Motor neuron (in vitro differentiated cells): ENCODE measurements at places on chromosomes 1 and 21.
A peak's percentile ranks its signal among the peaks of the same experiment; 100 is the strongest.

DNA sequence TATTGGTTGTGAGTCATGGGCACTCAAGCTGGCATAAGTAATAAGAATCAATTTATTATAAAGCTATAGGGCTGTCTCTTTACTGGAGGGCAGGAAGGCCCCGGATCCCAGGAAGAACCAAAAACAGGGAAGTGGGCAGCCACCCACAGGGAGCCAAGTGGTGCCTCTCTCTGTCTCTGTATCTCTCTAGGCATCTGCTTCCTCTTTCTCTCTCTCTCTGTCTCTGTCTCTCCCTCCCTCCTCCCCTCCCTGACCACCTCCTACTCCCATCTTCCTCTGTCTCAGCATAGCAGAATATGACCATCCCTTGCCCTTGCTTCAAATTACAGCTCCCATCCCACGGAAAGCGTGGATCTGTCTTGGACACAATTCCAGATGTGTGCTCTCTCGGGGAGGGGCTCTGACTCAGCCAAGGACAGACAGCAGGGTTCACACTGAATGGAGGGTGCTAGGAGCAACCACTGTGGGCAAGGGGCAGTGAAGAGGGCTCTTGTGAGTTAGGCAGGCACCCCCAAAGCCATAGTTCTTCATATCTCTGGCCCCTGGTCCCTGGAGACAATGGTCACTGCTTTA is 80.4 kb upstream of the LPGAT1 start:
- no peak for ATAC-seq

GRCh38 chr1:89578151-89578550 is 53.5 kb downstream of the LRRC8B start:
- ATAC-seq = peak; percentile 94

- ATAC-seq = no peak
These were observed 29.6 kb upstream of the KAZN start for GRCh38 chr1:14568716-14569355.

DNA sequence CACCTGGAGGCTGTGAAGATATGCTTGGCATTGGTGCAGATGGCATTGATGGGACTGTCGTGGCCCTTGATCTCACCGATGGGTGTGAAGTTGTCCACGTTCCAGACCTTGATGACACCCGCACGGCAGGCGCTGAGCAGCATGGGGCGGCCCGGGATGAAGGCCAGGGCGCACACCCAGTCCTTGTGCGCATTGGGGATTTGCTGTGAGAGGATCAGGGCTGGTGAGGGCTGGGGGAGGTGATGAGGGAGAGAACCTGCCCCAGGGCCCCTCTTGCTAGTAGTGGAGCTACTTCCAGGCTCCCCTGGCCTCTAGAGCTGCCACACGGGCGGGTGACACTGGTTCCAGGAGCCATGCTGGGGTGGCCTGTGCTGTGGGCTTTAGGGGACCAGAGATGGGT is 48.8 kb downstream of the KIF21B start:
- no peak for ATAC-seq

DNA sequence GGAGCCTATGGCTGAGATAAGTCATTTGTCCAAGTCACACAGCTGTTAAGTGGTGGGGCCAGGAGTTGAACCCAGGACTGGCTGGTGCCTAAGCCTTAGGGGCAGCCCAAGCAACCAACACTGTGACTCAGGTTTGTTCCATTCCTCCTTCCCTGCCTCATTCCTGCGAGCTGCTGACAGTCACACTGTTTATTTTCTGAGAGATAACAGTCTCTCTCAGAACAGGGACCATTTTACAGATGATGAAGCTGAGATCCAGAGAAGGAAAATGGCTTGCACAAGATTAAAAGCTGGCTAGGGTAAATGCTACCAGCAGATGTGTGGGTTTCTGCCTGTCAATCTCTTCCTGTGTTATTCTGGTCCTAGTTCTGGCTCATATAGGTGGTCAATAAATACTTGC is 24.3 kb upstream of the TCEA3 start:
- no peak for ATAC-seq

DNA sequence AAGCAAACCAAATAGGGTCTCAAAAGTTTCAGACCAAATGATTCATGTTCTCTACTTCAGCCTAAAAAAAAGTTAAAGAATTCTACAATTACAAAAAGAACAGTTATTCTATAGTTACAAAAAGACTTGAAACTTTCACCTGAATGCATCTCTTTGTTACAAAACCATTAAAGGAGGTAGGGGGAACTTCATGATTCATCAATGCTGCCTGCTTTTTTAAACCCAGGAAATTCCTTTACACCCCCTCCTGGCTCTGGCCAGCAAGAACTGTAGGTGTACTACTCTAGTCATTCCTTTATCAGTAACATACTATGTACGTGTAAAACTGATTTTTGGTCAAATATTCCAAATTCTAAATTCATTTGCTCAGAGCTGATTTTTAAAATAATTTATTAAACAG is 5.0 kb downstream of the FAF1 start:
- ATAC-seq = no peak

GRCh38 chr1:190172651-190173430 is 304.8 kb downstream of the BRINP3 start:
- ATAC-seq = no peak

DNA sequence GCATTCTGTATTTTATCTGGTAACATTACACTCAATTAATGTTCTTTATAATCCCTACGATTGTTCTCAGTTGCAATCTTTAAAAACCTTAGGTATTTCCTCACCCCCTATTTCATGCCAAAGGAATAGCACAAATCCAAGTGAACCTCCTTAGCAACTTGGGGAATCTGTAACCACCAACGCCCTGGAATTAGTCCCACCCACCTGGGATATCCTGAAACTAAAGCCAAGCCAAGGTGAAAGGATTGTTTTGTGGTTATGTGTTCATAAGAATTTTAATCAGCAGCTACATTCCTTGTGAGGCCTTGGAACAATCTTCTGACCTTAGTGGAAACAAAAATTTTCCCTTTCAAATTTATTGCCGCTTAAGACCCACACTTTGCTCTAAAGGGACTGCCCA is 908.7 kb downstream of the TTLL7 start:
- ATAC-seq = no peak

- no peak for ATAC-seq
These were observed 42.5 kb upstream of the SLC19A1 start for GRCh38 chr21:45584786-45585185.

- ATAC-seq = no peak
These were observed 316.1 kb downstream of the AJAP1 start for GRCh38 chr1:4970532-4970931.

DNA sequence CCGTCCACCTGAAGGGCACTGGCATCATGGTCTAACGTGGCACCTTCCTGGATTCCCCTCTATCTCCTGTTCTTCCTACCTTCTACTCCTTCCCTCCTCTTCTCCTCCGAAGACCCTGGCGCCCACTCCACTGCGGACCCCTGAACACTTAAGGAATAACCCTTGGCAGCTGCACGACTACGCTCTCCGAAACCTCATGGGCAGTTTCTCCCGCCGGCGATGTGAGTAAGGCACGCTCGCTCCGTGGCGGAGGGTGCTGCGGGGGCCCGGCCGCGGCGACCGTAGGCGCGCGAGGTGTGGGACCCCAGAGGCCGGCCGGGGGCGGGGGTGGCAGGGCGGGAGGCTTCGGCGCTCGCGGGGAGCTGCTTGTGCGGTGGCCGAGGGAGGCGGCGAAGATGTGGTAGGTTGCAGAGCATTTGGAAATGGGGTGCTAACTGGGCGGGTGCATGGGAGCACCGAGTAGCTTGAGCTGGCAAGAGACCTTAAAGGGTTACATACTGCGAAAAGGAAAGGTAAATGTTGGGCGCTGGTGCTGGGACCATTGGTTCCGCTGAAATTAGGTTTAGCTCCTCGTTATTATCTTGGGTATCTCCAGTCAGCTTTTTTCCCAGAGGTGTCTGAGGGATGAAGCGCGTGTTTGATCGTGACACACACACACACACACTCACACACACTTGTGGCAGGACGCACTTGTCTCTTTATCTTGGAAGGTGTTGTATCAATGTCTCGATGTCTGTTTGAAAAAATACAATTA is 876 bp downstream of the LRRC7 start:
- ATAC-seq = peak; percentile 31

DNA sequence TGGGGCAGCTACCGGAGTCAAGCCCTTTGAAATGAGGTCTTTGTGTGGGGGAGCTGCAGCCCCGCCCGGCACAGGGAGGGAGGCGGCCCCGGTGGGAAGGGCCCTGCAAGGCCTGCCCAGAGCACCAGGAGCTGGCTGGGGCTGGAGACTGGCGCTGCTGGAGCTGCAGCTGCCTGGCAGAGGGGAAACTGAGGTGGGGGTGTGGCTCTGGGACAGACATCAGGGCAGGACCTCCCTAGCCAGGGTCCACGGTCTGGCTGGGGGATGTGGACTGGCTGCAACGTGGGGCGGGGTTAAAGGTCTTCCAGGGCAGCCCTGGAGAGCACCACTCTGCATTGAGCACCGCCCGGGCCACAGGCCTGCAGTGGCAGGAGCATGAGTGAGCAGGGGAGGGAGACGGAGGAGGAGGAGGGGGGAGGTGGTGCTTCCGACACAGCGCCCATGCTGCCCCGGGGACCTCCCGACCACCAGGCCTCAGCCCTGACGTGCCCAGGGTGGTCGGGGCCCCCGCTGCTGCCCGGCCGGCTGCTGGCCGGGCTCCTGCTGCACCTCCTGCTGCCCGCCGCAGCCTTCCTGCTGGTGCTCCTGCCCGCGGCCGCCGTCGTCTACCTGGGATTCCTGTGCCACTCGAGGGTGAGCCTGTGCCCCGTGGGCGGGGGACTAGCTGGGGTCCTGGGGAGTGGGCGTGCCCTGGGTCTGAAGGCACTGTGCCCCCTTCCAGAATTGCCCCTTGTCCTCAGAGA is 4.8 kb upstream of the ANKRD65 start:
- ATAC-seq = peak; percentile 5

- no peak for ATAC-seq
These were observed 145.9 kb downstream of the RYR2 start for GRCh38 chr1:237187842-237188241.

DNA sequence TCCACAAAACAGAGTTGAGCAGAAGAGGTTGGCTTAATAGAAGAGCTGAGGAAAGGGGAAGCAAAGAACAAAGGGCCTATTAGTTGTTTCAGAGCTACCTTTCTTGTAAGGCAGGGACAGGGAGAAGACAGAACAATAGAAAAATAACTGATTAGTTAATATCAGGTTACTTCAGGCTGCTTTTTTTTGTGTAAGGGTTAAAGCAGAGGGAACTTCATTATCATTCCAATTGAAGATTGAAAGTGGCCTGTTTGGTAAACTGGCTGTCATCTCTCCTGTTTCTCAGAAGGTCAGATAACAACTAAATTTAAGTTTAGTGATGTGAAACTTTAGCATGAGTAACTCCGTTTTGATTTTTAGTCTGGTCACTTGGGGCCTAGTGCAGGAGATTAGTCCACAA is 22.3 kb downstream of the CDC42 start:
- no peak for ATAC-seq

DNA sequence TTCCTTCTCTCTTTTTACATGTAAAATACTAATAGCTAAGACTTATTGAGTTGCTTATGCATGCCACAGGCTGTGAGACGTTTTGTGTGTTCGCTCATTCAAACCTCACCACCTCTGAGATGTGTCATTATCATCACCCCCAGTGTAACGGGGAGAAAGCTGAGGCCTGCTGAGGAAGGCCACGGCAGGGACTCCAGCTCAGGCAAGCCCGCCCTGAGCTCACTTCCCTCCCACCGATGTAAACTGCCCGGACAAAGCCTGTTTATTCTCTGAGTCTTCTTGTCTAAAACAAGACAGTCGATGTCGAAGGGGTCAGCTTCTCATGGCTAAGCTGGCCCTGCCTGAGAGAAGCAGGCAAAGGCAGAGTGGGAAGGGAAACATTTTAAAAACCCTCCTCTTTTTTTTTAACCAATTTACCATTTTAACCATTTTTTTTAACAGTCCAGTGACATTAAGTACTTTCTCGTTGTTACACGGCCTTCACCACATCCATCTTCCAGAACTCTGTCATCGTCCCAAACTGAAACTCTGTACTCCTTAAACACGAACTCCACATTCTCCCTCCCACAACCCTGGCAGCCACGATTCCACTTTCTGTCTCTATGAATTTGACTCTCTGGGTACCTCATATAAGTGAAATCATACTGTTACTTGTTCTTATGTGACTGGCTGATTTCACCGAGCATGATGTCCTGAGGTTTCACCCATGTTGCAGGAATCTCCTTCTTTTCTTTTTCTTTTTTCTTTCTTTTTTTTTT is 204.8 kb upstream of the GALNT2 start:
- ATAC-seq = peak; percentile 81

DNA sequence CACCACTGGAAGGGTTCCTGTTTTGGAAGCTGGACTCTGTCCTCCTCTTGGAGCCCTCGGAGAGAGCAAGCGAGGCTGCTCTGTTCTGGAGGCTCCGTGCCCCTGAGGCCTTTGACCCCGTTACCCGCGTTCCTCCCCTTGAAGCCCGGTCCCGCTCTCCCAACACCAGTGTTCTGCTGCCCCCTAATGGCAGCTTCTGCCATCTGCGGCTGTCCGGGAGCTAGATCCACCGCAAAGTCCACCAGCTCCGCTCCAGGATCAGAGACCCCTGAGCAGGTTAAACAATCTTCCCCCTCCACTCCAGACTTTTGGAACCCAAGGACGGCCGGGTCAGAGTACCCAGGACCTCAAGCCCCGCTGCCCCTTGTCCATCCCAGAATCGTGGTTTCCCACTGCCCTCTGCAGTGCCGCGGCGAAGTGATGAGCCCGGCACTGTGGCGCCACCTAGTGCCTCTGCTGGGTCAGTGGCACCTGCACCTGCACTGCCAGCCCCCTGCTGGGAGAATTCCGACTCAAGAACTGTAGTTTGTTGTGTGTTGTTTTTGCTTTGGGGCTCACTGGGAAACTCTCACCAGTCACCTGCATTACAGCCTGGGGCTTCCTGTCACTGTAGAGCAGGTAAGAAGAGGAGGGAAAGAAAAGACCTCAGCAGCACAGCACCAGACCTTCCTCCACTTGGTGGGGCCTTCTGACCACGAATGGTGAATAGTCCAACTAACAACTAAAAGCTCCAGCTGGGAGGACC is 63.5 kb upstream of the NFASC start:
- peak; percentile 97 for ATAC-seq

DNA sequence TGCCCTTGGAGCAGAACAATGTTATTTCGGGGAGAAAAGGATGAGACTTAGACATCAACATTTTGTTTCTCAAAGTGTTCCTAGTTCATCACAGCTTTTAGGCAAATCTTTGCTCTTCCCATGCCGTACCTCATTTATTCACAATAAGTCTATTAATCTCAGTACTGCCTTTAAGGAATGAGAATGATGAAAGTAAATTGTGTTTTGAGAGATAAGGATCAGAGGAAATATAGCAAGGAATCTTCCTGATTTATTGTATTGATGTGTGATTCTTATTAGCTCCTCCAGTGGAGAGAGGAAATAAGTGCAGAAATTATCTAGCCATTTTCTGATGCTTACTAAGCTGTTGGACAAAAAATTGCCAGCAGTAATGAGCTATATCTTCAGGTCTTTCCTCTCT is 2.0 kb downstream of the POLR3C start:
- ATAC-seq = no peak

DNA sequence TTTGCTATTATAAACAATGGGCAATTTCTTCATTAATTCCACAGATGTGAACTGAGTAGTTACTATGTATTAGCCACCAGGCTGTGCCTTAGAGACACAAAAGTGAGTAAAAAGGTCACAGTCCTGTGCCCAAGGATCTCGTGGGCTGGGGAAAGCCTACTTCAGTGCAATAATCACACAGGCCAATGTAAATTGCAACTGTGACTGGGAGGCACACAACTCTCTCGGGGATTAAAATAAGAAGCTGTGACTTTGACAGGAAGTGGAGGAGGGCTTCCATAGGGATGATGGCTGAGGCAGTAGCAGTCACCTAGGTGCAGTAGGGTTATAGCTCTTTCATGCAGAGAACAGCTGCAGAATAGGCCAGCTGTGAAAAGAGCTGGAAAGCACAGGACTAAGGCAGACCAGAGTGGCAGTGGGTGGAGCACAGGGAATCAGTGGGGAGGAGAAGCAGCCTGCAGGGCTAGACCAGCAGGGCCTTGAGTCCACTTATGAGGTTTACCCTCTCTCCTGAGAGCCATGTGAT is 121.9 kb downstream of the MAB21L3 start:
- ATAC-seq = no peak
